Stimulated activated CD4-positive, alpha-beta T cell treated with anti-CD3 and anti-CD28 coated beads, TNF-alpha, amount 100 ng/mL, for 48 hours (primary cell): ENCODE measurements at places on chromosomes 6 and 20.

GRCh38 chr6:130907687-130908086 is 80.5 kb downstream of the SMLR1 start:
- no peak for DNase-seq

DNA sequence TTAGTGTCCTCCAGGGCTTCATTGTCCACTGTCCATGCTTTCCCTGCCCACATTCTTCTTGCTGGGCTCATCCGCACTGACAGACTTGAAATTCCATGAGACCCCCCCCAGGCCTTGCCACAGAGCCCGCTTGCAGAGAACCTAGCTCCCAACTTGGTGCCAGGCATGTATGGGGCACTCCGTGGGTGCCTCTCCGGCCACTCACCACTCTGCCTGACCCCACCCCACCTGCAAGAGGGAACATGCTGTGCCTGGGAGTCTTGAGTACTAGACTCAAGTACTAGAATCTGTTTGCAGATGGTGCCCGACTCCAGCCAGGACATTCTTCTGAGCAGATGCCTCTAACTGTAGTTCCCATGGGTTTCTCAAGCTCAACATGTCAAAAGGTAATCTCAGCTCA is 47.9 kb downstream of the TRERF1 start:
- no peak for DNase-seq

- DNase-seq = no peak
Measured at GRCh38 chr20:4216142-4216735, 200.9 kb upstream of the RNF24 start.

DNA sequence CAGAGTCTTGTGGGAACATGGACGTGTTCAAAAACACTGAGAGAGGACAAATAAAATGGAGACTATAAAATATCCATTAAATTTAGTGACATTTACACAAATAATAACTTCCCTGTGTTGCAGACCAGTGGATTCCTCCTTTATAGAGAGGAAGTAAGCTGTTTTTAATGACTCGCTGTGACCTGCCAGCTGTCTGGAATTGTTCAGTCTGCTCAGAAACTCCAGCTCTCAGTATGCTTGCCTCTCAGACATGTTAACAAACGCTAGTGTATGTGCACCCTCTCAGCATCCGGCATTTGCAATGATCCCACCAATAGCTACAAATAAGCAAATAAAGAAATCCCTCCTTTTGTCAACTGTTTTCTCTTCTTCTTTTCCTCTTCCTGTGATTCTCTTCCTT is 158.0 kb upstream of the TCF21 start:
- DNase-seq = no peak

DNA sequence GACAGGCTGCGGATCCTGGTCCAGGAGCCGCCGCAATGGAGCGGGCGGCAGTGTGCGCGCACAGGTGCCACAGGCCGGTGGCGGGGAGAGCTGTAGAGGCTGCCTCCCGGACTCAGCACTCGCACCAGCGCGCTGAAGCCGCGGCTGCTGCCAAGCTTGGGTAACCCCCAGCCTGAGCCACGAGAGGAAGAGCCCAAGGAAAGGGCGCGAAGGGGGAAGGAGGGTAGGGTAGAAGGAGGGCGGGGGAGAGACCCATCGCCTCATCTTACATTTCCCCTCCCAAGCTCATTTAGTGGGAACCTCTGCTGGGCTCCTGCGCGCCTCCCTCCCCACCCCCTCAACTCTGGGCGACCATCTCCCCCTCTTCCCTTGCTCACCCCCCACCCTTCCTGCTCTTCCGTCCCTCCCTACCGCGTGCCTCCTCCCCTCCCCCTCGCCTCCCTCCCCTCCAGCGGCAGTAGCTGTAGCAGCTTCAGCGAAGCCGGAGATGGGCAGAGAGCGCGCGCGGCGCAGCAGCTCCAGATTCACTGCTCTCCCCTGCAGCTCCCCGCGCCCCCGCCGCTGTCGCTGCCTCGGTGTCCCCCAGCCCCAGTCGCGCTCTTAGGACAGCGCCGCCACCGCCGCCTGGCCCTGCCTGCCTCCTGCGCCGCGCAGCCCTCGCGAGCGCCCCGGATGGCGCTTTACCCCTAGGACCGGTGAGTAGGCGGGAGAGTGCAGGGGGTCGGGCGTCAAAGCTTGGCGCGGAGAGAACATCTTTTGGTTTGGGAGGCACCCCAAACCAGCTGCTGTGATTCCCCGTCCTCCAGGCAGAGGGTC is at the start of gene FUT9:
TSS of gene FUT9 (plus strand) at position 457 of the 816 bp plus-strand sequence. CDS start 187,182 bp downstream, outside the sequence.
- DNase-seq = no peak

DNA sequence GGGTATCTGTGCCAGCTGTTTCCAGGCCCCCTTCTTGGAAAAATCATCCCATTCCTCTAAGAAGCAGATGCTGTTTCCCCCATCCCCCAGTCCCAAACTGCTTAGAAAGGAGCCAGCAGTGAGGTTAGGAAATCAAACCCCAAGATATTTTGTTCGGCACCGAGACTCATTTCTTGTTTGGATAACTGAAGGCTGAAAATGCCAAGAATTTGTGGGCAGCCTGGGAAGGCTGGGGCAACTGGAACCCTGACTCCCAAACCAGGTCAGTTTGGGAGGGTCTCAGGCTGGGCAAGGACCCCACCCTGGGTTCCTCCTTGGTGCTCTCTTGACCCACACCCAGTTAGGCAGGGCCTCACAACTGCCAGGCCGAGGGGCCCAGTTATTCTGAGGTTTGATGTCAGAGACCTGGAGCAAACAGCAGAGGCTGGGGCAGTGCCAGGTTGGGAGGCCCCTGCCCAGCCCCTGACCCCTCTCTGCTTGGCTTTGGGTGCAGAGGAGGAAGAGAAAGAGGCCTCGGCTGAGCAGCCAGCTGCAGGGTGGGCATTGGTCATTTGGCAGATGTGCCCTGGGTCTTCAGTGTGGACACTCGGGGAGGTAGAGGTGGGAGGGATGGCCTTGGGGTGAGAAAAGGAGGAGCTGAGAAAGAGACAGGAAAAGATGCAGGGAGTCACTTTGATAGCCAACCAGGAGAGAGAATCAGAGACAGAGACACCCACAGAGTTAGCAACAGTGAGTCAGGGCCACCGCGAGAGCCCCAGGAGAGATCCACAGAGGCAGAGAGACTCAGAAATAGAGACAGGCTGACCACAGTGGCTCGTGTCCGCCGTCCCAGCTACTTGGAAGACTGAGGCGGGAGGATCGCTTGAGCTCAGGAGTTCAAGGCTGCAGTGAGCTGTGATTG is 5.0 kb downstream of the ANGPT4 start:
- no peak for DNase-seq

DNA sequence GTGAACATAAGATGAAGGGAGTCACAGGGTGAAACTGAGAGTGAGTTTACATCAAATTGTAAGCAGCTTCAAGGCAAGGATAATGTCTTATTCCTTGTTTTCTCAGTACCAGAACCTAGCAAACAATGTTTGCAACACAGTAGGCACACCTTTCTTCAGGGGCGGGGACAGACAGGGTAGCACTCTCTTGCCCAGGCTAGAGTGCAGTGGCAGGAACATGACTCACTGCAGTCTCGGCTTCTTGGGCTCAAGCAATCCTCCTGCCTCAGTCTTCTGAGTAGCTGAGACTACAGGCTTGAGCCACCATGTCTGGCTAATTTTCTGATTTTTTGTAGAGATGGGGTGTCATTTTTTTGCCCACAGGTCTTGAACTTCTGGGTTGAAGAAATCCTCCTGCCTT is 299.8 kb downstream of the CD83 start:
- DNase-seq = no peak

DNA sequence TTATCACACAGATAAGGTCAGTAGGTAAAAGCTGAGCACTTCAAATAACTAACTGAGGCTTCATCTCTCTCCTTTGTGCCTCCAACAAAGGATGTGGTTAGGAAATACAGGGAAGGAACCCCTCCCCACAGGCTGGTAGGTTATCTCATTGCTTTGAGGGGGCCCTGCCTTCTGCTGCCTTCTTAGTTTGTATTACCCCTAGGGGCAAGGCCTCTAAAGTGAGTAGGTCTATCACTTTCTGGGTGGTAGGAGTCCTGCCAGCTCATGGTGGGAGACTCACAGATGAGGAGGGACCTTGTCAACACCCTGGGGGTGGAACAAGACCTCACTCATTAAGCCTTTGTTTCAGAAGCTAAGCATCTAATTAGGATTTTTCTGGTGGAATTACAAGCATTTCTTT is 34.6 kb downstream of the EDN1 start:
- DNase-seq = no peak

DNA sequence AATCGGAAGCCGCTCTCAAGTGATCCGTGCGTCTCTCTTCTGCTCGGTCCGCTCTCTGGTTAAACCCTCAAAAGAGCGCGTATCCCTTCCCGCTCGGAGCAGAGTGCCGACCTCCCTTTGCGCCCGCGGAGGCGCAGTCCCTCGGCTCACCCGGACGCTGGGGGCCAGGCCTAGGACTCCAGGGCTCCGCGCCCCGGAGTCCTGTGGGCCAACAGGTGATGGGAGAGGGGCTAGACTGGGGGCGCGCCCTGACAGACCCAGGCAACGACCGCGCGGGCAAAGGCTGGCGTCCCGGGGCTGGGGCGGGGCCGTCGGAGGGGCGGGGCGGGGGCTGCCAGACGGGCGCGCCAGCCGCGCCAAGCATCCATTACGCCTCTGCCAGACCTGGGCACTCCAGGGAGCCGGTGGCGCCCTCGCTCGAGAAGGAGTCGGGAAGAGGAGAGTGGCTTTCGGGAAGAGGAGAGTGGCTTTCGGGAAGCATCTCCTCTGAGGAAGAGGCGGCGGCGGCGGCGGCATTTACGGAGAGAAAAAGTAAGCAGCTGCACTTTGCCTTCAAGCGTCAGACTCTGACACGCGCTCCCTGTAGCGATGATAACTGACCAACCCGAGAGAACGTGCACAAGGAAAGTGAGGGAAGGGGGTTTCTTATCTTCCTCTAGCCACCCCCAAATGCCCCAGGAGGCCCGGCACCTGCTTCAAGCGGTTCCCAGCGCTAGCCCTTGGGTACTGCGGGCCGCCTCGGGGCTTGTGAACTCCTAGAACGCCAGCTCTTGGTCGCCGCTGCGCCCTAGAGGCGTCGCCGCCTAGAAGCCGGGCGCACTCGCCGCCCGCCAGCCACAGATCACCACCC is 2.6 kb downstream of the EPHA7 start:
- DNase-seq = no peak

GRCh38 chr6:106959985-106960384 is 14.5 kb downstream of the CD24 start:
- no peak for DNase-seq

GRCh38 chr20:7770046-7770445 is 170.2 kb downstream of the HAO1 start:
- DNase-seq = no peak

- no peak for DNase-seq
Measured at GRCh38 chr6:131309437-131309836, 174.2 kb downstream of the AKAP7 start.

DNA sequence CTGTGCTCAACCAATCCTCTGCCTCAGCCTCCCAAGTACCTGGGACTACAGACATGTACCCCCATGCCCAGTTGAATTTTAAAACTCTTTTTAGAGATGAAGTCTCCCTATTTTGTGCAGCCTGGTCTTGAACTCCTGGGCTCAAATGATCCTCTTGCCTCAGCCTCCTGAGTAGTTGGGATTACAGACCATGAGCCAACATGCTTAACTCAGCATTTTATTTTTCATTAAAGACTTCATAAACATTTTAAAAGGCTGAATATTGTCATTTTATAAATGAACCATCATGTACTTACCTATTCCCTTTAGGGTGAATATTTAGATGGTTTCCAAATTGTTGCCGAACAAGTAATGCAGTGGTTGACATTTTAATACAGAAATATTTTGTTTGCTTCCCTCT is 16.5 kb upstream of the IFNGR1 start:
- DNase-seq = no peak

GRCh38 chr20:23255106-23255505 is 95.5 kb upstream of the NXT1 start:
- no peak for DNase-seq

- no peak for DNase-seq
Measured at GRCh38 chr20:6558341-6558740, 209.1 kb upstream of the BMP2 start.

- no peak for DNase-seq
Measured at GRCh38 chr6:15872241-15873103, 209.6 kb upstream of the DTNBP1 start.

GRCh38 chr20:38057351-38057972 is 23.9 kb downstream of the RPRD1B start:
- DNase-seq = peak; percentile 55

GRCh38 chr6:167786853-167787675 is 39.6 kb upstream of the AFDN start:
- DNase-seq = no peak

- no peak for DNase-seq
Measured at GRCh38 chr20:44009679-44009992, 95.0 kb downstream of the TOX2 start.

GRCh38 chr6:31734821-31735406 is 1.4 kb downstream of the CLIC1 start:
- no peak for DNase-seq

- DNase-seq = no peak
Measured at GRCh38 chr6:128696691-128697689, 176.6 kb upstream of the PTPRK start.

DNA sequence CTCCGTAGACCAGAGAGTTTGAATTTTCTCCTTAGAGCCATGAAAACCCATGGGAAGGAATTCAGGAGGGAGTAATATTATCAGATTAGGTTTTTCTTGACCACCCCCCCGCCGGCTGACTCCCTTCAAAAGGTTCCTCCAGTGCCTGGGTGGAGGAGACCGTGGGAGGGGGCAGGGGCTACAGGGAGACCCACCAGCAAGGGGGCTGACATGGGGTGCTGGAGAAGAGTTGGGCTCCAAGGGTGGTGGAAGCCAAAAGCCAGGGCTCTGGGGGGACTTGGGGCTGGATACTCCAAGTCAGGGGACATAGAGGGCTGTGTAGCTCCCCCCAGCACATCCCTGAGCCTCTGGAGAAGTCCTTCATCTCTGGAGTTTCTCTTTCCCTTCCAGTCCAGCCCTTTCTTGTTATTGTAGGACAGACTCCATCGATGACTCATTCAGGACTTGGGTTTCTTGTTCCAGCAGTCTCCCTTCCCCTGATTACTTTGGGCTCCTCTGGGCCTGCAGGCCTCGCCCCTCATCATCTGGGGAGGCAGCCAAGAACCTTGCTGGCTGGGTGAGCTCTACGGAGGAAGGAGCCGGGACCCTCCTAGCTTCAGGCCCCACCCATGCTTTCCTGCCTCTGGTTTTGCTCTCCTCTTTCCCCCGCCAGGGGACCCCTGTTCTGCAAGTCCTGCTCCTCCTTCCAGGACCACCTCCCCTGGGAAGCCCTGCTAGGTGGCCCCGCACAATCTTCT is 10.5 kb upstream of the KIAA1755 start:
- DNase-seq = no peak
